Suppressor macrophage treated with lipopolysaccharide for 1 hour (primary cell): ENCODE measurements at places on chromosomes 3 and 15.

DNA sequence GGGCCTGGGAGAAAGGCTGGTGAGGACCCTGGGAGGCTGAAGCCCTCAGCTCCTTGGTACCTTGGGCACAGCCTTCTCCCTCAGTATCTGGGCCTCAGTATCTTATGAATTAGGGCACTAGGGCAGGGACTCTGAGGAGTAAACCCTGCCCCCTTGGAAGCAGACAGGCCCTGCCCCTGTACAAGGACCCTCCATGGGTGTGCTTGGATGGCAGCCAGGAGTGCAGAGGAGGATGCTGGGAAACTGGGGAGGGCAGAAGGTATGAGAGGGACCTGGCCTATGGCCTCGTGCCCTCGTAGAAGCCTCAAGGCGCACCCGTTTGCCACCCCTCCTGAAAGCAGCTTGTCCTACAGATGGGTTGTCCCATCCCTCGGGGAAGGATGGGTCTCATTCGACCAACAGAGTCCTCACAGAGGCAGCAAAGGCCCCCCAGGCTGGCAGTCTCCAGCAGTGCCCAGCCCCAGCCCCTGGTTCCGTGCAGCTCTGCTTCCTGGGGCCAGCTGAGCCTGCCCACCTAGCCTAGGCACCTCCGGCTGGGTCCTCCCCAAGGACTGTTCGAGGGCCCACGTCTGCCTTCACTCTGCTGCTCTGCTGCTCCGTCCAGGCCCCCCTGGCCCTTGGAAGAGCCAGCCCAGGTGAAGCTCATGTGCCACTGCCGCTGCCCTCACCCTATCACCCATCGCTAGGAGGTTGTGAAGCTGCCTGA is 15.3 kb upstream of the SEMA3F start:
- DNase-seq: no peak

GRCh38 chr15:43329217-43329959 is 985 bp downstream of the LCMT2 start:
- no peak for DNase-seq

- no peak for DNase-seq
These were observed 6.5 kb upstream of the FGD5 start for GRCh38 chr3:14812196-14812790.

DNA sequence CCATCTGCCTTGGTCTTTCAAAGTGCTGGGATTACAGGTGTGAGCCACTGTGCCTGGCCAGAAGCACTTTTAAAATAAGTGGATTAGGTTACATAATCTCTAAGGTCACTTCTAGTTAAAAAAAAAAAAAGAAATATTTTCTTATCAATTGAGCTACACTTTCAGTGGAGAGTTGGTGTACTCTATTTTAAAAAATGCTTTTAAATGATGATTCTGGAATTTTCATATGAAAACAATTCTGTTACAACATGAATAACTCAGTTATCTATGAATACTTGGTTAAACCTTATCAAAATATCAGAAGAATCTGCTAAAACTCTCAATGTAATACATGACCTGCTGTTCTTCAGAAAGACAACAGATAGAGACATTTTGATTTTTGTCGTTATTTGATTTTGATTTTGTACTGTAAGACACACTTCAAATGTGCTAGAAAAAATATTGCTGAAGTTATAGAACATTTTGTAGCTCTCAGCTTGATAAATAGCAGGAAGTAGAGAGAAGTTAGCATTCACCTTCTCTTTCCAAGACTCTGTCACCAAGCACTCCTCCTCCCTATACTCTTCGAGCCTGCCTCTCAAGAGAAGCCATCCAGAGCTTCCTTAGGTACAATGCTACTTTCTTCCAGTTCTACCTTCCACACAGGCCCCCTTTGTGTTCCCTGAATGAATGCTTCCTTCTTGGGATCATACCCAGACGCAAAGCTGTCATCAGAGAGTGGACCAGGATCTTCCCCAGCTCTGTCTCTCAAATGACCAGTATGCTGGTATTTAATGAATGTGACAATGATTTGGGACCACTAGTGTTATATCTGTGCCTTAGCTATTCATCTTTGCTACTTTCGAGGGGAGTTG is 47.2 kb upstream of the SECISBP2L start:
- no peak for DNase-seq

DNA sequence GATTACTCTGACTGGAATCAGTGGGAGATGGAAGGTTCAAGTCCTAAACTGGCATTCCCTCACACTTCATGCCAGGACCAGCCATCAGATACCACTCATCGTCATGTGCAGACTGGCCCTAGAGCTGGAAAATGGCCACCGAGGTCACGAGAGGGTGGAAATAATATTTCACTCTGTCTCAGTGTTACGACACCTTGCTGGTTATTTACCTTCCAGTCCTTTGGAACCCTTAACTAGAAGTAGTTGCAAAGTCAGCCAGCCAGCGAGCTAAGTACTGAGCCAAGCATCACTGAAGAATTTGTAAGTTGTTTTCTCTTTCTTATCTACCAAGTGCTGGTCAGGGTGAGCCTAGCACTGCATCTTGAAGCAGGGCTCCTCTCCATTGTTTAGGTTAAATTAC is 309.9 kb upstream of the RASGRP1 start:
- no peak for DNase-seq

GRCh38 chr3:61948699-61949305 is 387.4 kb downstream of the PTPRG start:
- DNase-seq: no peak

DNA sequence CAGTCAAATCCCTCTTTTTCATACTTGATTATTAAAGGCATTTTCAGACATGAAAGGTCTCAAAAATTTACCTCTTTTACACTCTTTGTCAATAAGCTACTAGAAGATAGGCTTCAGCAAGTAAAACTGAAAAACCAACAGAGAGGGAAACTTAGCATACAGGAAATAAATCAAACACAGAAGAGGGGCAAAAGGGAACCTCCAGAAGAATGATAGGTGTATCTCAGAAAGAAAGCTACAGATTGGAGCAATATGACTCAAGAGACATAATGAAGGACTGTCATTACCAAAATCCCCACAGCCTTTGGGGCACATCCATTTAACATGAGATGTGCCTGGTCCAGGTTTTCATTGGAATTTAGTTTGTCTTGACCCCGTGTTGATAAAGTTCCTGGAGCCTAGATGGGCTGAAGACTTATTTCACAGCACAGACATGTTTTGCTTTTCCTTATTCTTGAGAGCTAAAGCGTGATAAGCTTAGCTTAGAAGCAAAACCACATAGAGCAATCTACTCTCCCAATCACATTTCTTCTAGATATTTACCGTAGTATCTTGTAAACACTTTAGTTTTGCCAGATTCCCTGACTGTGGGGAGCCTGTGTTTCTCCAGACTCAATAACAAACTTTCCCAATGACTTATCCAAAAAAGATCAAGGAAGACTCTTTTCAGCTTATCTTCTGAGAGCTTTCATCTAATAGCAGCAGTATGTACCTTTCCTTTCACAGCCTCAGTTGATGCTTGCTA is 11.7 kb downstream of the LRRFIP2 start:
- no peak for DNase-seq

DNA sequence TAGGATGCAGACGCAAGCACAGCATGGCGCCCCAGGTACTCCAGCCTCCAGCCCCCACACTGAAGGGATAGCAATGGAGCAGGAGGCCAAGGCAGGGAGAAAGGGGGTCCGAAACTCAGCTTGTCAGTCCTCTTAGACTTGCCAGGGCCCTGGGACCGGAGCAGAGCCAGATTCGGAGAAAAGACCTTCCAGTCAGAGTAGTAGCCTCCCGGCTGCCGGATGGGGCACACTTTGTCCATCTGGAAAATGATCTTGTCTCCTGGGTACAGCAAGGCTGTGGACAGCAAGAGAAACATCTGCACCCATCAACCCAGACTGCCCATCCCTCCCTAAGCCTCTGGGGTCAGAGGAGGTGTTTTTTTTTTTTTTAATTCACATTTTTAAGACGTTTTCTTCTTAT is 24.3 kb downstream of the EFCAB12 start:
- DNase-seq: no peak

DNA sequence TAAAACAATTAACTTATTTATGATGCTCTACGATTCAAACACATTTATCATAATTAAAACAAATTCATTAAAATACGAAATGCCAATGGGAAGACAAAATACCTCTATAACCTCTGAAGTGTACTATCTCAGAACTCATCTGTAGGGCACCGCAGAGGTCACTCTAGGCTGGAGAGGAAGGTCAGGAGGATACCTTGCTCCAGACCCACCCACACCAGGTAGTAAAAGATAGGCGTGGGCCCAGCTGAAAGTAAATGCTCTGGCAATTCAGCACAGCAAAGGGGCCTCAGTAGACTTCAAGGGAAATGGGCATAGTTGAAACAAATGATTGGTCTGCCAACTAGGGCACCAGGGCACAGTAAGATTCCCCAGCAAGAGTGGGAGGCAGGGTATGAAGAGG is 26.0 kb upstream of the SPPL2A start:
- DNase-seq: no peak

DNA sequence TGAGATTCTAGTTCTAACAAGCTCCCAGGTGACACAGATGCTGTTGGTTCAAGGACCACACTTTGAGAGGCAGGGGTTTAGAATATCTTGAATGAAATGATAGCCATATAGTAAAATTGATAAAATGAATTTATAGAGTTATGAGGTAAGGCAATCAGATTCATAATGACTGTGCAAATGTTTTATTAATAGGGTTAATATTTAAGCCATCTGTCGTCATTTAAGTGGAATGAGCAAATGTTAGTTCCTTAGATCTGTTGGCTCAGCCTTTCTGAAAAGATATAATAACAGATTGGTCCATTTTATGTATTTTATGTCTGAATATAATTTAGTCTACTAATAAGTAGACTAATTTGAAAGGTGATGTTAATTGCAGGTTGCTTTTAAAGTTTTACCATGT is 12.9 kb downstream of the REC114 start:
- DNase-seq: no peak

DNA sequence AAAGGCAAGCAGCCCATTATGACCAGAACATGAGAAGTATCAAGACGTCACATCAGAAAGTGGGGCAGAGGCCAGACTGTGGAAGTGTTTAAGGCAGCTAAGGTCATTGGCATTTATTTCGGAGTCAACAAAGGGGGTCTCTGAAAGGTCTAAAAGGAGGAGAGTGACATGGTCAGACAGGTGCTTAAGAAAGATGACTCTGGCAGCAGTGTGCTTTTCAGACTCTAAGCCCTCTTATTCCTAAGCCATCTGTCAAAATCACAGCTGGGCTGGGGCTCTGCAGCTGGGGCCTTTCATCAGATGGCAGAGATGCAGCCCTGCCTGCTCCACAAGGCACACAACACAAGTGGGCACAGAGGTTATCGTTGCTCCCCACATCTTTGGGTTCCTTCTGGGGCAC is 14.0 kb downstream of the FBXL22 start:
- DNase-seq: no peak

DNA sequence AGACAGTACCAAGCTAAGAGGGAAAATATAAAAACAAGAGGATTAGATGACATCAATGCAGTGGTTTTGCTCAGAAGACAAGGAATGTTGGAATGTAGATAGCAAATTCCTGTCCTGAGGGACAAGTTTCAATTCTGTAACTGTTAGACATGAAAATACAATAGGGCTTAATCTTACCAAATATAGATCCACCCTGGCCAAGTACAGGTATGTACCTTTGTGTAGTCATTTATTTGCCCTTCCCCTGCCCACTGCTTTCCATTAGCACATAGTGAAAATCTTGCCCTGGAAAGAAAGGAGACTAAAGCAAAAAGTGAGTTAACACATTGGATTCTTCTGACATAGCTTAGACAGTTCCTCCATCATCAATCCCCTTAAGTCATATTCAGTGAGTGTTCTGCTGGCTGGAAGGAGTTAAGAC is 389.0 kb upstream of the THBS1 start:
- DNase-seq: no peak

DNA sequence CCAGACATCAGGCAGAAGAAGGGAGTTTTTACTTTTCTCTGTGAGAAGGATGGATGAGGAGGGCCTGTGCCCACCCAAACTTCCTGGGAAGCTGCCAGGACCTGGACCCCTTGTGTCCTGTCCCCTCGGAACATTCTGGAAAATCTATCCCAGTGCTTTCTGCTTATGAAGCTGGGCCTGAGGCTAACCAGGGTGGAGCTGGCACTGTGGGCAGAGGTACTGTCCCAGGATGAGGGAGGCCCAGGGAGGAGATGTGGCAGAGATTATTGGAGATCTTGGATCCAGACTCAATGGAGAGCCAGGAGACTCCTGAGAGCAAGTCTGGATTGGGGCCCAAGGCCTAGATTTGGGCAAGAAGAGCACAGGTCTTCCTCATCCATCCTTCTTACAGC is 44.4 kb downstream of the SPSB4 start:
- no peak for DNase-seq

- peak; percentile 41 for DNase-seq
These were observed 71.3 kb downstream of the RASA2 start for GRCh38 chr3:141557961-141558706.

DNA sequence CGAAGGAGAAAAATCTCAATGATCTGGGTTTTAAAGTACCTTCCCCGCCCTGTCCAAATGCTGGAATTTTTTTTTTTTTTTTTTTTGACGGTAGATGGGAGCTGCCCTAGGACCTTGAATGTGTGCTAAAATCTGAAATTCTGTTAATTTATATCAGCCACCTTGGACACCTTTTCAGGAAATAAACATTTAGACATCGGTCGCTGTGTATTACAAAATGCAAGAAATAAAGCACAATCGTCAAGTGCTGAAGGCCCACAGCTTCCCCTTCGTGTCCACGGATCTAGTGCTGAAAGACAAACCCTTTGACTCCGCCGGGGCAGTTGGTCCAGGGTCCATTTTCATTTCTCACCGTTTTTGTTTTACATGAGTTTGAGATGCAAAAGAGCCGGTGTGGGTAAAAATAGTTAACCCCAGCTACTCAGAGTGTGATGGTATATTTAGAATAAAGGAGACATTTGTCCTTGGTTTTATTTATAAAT is 90.2 kb upstream of the CHD2 start:
- peak; percentile 65 for DNase-seq

DNA sequence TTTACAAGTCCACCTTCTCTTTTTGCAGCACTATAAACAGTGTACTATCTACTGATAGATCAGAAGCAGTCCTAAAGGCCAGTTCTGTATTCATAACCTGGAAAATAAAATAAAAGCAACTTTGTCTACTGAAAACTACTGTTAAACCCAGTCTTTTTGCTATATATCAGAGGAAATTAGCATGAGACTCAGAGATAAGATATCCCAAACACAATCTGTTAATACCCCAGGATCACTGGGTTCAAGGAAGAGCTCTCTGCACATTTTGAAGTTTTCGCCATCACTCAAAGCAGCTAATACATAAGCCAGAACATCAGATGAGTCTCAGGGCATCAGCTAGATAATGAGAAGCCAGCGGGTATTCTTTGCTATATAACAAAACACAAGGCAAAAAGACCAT is 21.8 kb downstream of the OSBPL10 start:
- DNase-seq: no peak
